ENCODE measurements at places on chromosomes 2 and 18.

GRCh38 chr2:41922177-41922576 is 125.6 kb upstream of the PKDCC start:
- DNase-seq: no peak

DNA sequence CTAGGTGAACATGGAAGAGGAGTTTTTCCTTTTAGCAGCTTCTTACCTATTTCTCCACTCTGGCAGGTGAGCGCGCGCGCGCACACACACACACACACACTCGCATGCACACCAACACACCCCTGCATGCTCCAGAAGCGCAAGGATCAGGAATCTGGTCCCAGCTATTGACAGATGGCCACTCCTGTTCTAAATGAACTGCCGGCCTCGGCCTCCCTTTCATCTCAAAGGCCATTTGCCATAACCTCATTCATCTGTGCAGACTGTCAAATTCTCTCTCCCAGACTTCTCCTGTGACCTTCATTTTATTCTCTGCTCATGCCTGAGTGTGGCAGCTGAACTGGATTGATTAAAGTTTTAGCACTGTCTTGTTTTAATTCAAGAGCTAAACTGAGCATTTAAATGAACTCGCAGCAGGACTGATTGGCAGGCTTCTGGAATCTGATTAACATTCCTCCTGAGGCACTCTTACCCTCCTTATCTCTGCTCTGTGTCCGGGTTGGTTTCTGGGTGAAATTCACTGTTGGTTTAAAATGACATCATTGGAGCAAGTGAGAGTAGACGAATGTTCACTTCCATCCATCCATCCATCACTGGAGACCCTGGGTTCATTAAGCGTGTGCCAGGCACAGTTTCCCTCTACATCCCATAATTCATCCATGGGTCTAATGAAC is 58.8 kb downstream of the FECH start:
- no peak for DNase-seq

DNA sequence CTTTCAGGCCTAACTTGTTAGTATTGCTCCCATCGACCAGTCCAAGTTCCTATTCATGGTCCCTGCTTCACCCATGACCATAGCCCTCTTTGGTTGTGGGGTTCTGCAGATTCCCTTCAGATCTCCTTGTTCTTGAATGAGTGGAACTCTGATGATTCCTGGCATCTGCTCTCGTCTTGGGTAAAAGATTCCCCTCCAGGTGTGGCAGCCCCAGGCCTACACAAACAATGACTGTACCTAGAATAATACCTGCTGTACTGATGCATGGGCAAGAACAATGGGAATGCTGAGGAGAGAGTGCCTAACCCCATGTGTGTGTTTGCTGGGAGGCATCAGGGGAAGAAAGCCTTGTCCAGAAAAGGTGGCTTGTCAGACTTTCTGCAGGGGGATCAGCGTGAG is 39.2 kb upstream of the MRPL19 start:
- no peak for DNase-seq

DNA sequence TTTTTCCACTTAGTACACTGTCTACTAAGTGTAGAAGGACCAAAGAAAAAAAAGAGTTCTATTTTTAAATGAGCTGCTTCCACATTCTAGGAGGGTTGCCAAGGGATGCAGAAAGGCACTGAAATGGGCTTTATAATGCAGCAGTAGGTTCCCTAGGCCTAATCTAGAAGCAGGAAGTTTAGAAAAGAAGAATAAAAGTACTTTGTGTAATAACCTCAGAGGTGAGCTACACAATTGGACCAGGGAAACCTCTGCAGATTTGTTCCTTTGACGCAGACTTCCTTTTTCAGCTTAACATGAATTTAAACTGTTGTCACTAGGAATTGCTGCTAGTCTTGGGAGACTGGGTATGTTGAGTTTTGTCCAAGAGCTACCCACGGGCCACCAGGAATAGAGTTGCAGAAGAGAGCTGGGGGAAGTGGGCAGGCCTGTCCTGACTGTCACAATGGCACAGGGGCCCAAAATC is 34.6 kb upstream of the RAB1A start:
- DNase-seq: no peak

DNA sequence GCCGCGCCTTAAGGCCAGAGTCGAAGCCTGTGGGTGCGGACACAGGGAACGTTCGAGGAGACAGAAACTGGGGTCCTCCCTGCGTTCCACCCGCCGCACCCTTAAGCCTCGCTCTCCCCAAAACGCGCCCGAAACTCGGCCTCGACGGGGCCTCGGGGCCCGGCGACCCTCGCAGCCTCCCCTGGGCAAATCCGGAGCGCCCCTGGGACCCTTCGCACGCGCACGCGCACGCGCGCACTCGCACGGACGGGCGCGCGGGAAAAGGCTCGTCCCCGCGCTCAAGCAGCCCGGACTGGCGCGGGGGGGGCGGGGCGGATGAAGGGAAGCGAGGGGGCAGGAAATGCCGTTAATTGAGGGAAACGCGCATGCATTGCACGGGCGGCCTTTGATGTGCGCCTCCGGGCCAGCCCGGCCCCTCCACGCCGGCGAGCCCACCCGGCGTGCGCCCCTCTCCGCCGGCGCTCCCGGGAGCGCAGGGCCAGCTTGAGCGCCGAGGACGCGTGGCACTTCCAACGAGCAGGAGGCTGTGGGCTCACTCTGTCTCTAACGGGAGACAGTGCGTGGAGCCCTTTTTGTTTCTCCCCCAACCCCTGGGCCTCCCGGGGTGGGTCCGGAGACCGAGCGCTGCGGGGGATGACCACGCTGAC is 5.4 kb upstream of the SALL3 start:
- DNase-seq: no peak
